ENCODE measurements at places on chromosomes 13 and 19.

DNA sequence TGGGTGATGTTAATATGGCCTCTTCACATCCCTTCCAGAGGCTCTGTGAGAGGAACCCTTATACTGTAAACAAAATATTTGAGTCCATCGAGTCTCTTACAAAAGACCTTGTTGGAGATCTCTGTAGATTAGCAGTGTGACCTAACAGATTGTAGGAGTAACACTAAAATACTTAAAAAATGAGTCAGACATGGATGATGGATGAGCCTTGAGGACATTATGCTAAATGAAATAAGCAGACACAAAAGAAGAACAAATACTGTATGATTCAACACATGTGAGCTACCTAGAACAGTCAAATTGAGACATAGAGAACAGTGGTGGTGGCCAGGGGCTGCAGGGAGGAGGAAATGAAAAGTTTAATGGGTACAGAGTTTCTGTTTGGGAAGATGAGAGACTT, 152.2 kb upstream of the UBL3 start:
- DNase-seq: peak; percentile 83

- DNase-seq: no peak
Observed at GRCh38 chr13:79786176-79786575, 305.2 kb downstream of the NDFIP2 start.

- no peak for DNase-seq
Observed at GRCh38 chr13:45695198-45695730, 6.9 kb upstream of the CBY2 start.

GRCh38 chr13:106343836-106344235, 191.6 kb downstream of the EFNB2 start:
- no peak for DNase-seq

- DNase-seq: no peak
Observed at GRCh38 chr19:44856421-44857083, 10.5 kb downstream of the NECTIN2 start.

DNA sequence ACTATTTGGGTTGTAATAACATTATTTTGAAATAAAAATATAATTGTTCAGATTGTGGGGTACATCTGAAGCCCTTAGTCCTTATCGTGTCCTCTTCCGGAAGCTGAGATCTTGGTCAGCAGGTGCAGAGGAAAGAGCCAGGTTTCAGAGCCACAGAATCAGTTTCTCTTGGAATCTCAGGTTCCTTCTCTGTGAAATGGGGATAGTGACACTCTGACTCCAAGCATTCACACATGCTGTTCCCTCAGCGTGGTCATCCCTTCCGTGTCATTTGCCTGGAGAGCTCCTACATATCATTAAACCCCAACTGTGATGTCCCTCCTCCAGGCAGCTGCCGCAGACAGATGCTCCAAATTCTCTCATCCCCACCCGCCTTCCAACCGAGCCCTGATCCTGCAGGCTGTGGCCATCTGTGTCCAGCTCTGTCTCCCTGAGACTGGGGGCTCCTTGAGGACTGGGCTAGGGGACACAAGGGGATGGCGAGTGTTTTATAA, 59.8 kb downstream of the AP1M1 start:
- DNase-seq: no peak

DNA sequence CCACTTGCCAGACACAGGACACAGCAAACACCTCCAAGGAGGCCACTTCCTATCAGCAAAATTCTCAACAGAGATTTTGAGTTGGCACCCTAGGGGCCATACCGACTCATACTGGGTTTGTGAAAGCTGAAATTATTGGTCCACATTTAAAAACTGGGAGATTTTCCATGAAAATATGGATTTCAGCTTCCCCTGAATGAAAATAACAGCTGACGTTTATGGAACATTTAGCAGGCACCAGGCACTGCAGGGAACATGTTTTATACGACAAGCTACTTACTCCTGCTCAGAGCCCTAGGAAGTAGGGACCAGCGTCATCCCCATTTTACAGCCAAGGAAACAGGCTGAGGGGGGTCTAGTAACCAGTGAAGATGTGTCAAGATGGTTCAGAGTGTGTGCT, 169.3 kb downstream of the IER2 start:
- DNase-seq: no peak

DNA sequence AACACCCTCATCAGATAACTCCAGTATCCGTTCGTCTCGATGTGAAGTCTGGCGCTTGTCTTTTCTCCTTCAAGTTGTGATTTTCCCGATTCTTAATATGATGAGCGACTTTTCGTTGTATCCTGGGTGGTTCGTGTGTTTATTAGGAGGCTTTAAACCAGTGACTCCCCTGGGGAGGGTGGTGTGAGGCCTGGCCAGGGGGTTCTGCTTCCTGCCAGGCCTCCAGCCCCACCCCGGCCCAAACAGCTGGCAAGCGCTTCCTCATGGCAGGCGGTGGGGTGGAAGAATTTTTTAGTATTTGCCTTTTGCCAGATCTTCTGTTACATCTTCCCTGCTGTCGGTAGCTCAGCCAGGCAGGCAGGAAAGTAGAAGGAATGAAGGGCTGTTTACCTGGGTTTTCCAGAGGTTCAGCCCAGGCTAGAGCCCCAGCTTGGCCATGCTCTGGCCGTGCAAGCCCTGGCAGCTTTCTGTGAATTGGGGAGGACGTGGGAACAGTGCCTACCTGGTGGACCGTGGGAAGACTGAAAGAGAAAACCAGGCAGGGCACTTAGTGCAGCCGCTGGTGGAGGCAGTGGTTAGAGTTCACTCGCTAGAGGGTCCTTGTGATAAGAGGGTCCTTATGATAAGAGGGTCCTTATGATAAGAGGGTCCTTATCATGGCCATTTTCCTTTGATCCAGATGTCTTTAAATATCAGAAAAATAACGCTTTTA, 37.7 kb upstream of the DCUN1D2 start:
- DNase-seq: no peak

GRCh38 chr13:33129094-33129832, 113.0 kb downstream of the KL start:
- no peak for DNase-seq

GRCh38 chr13:30017880-30018279, 167.5 kb upstream of the UBL3 start:
- no peak for DNase-seq

DNA sequence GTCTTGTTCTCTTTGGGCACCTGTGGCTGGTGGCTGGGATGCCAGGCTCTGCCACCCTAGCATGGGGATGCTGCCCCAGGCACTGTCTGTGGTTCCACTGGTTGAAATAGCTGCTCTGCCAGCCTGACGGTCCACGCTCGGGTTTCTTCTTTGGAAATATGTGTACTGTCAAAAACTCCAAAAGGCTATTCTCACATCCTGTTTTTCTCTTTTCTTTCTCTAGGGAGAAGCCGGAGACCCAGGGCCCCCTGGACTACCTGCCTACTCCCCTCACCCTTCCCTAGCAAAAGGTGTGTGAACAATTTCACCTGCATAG, 115.0 kb downstream of the RAB20 start:
- DNase-seq: no peak

- DNase-seq: no peak
Observed at GRCh38 chr19:1840541-1841115, 7.7 kb downstream of the REXO1 start.

- DNase-seq: no peak
Observed at GRCh38 chr13:31947506-31947905, 84.1 kb upstream of the FRY start.

GRCh38 chr19:4077800-4078684, 11.3 kb upstream of the ZBTB7A start:
- no peak for DNase-seq

DNA sequence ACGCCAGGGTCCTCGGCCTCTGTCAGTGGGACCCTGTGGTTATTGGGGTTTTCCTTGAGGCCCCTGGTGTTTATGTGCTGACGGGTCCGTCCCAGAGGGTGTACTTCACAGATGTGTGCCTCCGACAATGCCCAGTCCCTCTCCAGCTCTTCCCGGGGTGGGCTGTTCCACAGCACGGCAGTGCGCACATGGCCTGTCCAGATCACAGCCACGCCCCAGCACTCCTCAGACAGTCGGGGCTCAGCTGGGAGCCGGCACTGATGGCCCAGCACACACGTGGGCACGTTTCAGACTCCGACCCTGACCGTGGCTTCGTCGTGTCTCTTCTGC, 16.9 kb upstream of the F7 start:
- DNase-seq: no peak

DNA sequence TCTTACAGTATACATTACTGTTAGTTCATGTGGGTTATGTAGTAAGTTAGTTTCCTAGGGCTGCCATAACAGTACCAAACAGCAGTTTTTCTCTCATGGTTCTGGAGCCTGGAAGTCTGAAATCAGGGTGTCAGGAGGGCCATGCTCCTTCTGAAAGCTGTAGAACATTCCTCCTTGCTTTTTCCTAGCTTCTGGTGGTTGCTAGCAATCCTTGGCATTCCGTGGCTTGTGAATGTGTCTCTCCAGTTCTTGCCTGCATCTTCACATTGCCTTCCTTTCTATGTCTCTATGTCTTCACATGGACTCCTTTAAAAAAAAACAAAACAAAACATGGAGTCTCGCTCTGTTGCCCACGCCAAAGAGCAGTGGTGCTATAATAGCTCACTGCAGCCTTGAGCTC, 95.4 kb downstream of the WDFY2 start:
- peak; percentile 21 for DNase-seq

- peak; percentile 10 for DNase-seq
Observed at GRCh38 chr13:94009701-94010100, 469.8 kb downstream of the DCT start.

DNA sequence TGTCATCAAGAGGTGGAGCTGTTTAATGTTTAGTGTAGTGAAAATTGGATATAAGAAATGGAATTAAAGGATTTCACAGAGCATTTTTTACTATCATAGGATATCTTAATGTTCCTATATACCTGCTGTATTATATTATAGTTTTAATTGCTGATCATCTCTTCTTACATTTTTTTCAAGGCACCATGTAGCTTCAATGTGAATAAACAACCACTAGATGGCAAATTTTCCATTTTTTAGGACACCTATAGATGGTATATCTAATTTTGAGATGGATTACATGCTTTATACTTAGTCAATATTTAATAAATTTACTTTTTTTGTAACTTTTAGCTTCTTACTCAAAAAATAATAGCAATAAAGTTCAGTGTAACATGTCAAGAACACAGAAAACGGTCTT, 9.0 kb upstream of the ATXN8OS start:
- DNase-seq: no peak

DNA sequence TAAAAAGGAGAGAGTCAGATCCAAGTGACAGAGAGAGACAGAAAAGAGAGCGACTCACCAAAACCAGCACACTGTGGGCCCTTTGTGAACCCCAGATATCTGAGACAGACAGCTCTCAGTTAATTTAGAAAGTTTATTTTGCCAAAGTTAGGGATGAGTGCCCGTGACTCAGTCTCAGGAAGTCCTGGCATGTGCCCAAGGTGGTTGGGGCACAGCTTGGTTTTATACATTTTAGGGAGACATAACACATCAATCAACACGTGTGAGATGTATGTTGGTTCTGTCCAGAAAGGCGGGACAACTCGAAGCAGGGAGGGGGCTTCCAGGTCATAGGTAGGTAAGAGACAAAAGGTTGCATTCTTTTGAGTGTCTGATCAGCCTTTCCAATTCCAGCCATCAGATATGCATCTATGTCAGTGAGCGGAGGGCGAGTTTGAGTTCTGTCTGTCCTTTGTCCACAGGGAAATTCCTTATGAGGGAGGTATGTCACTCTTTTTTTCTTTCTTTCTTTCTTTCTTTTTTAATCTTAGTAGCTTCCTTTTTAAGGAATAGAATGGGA, 37.2 kb upstream of the ATP11A start:
- DNase-seq: no peak

DNA sequence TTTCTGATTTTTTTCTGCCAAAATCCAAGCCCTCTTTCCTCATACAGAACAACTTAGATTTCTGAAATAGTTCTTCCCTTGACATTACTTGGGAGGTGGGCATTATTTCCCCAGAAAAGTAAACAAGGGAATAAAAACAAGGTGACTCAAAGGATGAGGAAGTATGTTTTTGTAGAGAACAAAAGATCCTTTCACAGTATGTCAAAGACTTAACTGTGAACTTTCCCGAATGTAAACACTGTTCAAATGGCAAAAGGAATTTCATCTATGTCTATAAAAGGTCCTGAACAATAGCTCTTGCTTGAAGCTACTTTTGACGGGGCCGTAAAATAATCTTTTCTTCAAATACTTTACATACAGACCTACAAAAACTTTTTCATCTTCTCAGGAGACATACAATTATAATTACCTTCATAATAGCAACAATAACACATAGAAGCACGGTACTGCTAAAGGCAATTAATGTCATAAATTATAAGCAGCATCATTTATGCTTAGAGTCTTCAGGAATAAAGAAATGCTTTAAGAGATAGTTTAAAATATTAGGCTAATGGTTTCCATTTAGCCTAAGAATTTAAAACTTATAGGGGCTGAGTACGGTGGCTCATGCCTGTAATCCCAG, 191.1 kb downstream of the RGCC start:
- no peak for DNase-seq

DNA sequence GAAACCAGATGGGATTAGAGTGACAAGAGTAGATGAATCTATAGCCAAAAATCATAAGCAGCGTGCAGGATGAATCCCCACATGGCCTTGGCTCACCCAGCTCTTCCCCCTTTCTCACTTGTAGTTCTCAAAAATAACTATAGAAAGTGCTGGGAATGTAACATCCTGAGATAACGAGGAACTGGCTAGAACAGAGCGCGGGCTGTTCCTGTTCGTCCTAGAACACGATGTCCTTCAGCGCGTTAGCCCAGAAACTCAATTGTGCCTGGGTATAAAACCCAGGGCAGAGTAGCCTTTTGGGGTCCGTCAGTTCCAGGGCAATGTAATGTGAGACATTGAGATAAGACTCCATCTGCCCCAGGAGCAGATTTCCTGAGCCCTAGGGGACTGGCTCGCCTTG, 326.2 kb downstream of the TSHZ3 start:
- no peak for DNase-seq

GRCh38 chr19:933553-933882, 7.7 kb downstream of the ARID3A start:
- no peak for DNase-seq

GRCh38 chr13:41492432-41493260, 35.3 kb downstream of the RGCC start:
- no peak for DNase-seq

DNA sequence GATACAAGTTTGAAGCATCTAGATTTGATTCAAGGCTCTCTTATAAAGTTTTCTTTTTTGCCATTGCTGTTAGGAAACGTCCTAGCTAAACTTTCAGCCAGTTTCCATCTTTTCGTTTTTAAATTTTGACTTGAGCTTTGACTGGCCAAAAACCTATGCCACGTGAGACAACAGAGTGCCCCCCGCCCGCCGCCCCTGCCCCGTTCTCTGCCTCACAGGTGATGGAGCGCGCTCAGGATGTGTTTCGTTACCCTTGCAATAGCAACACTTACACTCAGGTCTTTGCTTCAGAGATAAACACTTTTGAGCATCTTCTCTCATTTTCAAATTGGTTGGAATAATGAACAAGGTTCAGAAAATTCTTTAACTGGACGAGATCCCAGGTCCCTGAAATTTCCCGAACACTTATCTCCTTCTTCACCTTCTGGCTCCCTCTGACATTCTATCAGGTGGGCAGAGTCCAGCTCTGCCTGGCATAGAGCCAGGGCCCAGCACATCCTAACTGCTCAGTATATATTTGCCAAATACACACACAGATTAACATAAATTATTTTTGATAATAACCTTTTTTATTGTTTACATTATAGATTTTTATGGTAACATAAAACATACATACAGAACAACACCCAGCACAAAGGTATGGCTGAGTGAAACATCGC, 301.1 kb downstream of the IRS2 start:
- no peak for DNase-seq

- no peak for DNase-seq
Observed at GRCh38 chr13:107459430-107459829, 755.9 kb downstream of the LIG4 start.

- DNase-seq: no peak
Observed at GRCh38 chr19:29629836-29630534, 23.9 kb downstream of the POP4 start.
